Renal cortical epithelial cell (primary cell): ENCODE measurements at places on chromosomes 11 and 22.

GRCh38 chr22:33803371-33804282 is 116.6 kb downstream of the LARGE1 start:
- DNase-seq = peak; percentile 60

GRCh38 chr22:44486538-44486937 is 11.5 kb downstream of the RTL6 start:
- DNase-seq = no peak

GRCh38 chr22:17272511-17272991 is 53.3 kb upstream of the ADA2 start:
- DNase-seq = no peak

DNA sequence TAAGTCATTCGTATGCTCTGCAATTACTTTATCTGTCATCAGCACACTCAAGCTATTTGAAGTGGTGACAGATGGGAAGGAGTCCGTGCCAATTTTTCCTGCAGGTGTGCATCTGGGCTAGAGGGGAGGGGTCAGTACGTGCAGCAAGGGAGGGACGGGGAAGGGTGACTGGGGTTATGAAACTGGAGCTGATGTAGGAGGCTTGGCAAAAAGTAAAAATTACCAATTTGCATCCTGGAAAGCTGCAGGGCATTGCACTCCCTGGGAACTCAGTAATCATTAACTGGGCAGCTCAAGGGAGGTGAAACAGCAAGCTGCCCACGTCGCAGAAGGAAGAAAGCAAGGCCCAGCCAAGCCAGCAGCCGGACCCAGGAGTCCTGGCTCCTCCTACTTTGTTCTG is 87.1 kb upstream of the TMEM45B start:
- DNase-seq = peak; percentile 82

- DNase-seq = peak; percentile 78
These were observed 56.6 kb upstream of the FDX1 start for GRCh38 chr11:110373051-110373702.

- no peak for DNase-seq
These were observed 408.9 kb upstream of the ANO5 start for GRCh38 chr11:21783954-21784353.

DNA sequence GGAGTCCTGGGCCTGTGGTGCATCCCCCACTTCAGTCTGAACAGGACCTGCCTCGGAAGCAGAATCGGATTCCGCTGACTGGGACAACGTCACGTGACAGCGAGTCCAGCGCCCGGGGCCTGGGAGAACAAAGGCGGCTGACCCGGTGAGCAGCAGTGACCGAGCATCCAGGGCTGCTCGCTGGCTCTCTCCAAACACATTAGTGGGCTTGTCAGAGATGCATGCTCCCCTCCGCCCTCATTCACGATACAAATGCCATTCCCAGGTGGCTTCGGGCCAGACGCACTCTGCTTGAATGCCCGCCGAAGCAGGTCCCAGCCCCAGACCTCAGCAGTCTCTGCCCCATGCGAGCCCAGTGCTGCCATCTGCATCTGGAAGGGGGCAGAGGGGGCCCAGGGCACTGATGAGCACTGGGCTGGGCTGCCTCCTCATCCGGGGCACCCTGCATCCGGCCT is 91.0 kb downstream of the WNT7B start:
- DNase-seq = no peak

DNA sequence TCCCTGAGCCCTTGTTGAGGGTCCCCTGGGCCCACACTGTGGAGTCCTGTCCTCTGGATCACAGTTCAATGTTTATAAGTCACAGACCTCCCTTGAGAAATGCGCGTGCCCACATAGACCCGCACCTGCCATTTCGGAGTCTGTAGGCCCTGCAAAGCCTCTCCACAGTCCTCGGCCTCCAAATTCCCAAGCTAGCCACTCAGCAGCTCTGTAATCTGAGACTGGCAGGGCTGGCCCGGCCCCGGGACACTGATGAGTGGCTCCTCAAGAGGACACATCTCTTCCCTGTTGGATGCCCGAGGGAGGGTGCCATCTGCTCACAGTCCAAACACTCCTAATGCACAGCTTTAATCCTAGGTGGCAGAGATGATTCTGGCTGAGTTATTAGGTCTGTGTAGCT is 39.1 kb downstream of the B3GAT1 start:
- no peak for DNase-seq

DNA sequence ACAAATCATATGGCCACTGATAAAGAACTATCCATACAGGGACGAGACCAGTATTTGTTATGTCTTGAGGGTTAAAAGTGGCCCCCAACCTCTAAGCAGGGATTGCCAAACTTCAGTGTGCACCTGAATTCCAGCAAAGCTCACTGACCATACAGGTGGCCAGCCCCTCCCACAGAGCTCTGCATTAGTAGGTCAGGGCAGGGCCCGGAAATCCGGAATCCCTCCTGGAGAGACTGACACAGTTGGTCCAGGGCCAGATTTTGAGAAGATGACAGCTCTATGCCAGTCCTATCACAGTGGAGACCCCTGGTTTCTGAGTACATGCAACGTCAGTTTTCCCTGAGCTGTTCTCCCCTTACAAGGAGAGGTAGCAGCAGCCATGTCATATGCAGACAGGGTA is 20.8 kb downstream of the VPS37C start:
- DNase-seq = no peak
